ENCODE measurements at places on chromosomes 3 and 15.
A peak's percentile ranks its signal among the peaks of the same experiment; 100 is the strongest.

DNA sequence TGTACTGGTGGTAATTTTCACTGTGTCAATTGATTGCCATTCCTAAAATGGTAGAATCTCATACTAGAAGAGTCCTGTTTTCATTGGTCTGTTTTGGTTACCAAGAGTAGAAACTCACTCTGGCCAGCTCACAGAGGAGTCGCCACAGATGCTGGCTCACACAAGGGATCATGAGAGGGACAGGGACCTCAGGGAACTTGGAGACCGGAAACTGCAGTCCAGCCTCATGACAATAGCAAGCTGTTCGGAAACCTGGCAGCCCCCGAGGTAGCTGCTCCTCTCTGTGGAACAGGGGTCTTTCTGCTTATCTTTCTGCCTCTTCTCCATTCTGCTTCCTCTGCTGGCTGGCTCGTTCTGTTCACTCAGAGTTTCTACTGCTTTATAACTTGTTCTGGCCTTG, 192.9 kb downstream of the PLCL2 start:
- DNase-seq = no peak

DNA sequence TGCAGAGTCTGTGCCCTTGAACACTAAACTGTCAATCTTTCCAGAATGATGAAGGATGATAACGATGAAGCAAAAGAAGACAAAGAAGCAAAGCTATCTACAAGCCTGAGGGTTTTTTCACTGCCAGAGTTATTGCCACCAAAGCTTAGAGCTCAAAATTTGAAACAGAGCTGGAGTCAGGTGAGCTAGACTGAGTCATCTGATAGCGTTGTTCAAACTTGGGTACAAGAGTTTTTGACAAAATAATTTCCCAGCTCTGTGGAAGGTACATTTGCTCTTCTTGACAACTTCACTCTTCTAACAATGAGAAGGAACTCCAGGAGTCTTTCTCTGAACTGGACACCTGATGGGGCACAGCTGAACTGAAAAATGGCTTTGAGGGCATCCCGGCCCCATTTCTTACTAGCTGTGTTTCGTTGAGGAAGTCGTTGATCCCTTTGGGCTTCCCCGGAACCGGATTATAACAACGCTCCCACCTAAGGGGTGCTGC, 715 bp downstream of the MCCC1 start:
- no peak for DNase-seq

DNA sequence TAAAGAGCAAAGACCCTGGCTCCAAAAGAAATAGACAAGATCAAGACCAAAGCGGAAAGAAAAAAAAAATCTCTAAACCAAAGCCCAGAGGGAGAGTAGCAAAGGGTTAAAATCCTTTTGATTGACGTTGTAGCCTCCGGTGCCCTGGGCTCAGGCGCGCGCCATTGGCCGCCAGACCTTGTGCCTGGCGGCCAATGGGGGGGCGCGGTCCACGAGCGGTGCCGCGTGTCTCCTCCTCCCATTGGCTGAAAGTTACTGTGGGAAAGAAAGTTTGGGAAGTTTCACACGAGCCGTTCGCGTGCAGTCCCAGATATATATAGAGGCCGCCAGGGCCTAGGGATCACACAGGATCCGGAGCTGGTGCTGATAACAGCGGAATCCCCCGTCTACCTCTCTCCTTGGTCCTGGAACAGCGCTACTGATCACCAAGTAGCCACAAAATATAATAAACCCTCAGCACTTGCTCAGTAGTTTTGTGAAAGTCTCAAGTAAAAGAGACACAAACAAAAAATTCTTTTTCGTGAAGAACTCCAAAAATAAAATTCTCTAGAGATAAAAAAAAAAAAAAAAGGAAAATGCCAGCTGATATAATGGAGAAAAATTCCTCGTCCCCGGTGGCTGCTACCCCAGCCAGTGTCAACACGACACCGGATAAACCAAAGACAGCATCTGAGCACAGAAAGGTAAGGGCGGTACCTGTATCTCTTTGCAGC, at the start of gene HES1:
Gene HES1 (plus strand): TSS at position 343 of the 713 bp plus-strand sequence. CDS start 233 bp downstream, at position 576.
- peak; percentile 97 for DNase-seq

GRCh38 chr3:110697961-110698360, 373.7 kb upstream of the NECTIN3 start:
- DNase-seq = no peak

- no peak for DNase-seq
These were observed 520 bp downstream of the TMEM42 start for GRCh38 chr3:44862226-44862637.

DNA sequence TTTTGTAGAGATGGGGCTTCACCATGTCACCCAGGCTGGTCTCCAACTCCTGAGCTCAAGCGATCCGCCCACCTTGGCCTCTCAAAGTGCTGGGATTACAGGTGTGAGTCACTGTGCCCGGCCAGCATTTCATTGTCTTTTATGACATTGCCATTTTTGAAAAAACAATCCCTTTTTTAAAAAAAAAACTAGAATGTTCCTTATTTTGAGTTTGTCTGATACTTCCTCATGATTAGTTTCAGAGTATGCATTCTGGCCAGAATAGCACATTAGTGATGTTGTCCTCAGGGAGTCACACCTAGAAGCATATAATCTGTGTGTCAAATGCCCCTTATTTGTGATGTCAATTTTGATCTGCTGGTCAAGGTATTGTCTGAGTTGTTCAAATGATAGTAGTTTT, 21.2 kb upstream of the NMD3 start:
- DNase-seq = no peak

GRCh38 chr3:82676356-82677026, 915.0 kb upstream of the GBE1 start:
- no peak for DNase-seq

DNA sequence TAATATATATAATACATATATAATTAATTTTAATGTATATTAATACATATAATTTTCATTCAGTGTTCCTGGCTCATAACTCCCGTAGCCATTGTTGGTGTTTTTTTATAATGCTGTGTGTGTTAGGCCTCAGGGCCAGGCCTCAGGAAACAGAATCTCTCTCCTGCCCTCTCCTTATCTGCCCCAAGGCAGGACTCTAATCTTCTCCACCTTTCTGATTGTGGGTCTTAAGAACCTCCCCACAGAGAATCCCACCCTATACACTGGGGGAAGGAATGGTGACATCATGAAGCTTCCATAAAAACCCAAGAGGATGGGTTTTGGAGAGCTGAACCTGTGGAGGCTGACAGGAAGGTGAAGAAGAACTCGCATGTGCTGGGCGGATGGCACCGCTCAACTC, 4.0 kb upstream of the FMN1 start:
- DNase-seq = no peak

- no peak for DNase-seq
These were observed 75.0 kb downstream of the EDEM1 start for GRCh38 chr3:5262507-5262906.

GRCh38 chr3:156681002-156681401, 6.6 kb downstream of the TIPARP start:
- peak; percentile 96 for DNase-seq

GRCh38 chr3:132255041-132255745, 62.0 kb upstream of the ACP3 start:
- peak; percentile 91 for DNase-seq

- DNase-seq = no peak
These were observed 23.2 kb downstream of the EIF1B start for GRCh38 chr3:40332684-40333083.

- DNase-seq = no peak
These were observed 23.1 kb downstream of the EOMES start for GRCh38 chr3:27699067-27699466.

DNA sequence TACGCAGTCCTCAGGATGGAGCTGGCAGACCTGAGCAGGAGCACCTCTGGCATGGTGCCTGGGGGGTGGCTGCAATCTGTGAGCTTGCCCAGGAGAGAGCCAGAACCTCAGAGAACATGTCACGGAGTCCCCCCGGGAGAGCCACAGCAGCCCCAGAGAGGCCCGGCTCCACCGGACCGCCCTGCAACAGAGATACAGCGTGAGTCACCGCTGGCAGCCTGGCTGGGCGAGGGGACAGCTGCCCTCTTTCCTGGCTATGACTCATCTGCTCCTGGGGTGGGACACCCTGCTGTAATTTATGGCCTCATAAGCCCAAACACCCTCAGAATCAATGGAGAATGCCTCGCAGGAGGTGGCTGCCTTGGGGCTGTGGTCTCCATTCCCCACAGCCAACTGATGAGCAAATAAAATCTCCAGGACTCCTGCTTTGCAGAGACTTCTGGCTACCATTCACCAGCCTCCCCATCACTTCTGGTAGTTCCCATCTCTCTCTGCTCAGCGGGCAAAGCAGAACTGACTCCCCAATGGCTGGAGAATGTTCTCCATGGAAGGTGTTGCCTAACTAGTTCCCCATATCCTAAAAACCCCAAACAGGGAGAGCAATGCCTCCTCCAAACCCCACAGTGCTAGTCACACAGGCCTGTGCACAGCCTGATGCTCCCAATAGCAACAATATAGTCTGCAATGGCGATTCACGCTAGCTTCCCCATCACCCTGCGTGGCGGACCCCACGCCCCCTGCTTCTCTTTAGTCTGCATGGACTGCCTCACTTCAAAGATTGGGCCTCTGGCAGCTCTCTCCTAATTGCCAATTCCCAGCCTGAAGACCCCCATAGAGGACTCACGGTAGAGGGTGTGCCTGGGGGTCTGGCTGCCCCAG, 21.6 kb downstream of the ACSBG1 start:
- DNase-seq = peak; percentile 23

GRCh38 chr15:66774001-66774814, 72.2 kb downstream of the SMAD6 start:
- DNase-seq = peak; percentile 75

DNA sequence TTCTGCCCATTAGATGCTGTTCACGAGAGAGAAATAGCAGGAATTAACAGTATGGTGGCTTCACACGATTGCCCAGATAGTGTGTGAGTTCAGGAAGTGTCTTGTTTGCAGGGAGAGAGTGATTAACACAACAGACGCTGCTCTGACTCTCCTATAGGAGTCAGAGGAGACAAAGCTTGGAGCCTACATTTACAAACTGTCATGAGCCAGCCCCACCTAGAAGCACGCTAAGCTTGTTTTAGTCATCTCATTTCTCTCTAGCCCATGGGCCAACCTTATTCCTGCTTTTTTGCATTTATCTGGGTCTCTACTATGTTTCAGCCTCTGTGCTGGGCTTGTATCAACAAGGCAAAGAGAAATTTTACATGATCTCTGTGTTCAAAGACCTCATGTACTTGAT, 128.3 kb upstream of the BFSP2 start:
- DNase-seq = no peak

GRCh38 chr15:41215708-41216107, 14.8 kb downstream of the EXD1 start:
- DNase-seq = no peak

GRCh38 chr3:56125358-56126005, 342.8 kb downstream of the ERC2 start:
- DNase-seq = peak; percentile 84

DNA sequence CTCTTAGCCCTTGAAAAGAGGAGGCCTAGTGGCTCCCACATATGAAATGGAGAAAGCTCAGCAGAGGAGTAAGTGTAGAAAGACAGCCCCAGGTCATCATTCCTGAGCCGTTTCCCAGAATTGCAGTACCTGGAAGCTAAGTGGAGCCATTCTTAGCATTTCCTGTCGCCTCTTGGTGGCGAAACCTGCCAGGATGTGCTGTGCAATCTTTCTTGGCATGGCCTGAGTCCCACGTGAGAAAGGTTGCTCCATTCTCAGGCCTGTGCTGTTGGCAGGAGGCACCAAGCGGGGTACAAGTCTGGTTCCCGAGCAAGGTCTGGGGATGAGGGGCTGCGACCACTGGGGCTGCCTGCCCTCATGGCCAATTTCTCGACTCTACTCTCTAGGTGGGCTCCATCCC, 207.2 kb upstream of the TPM1 start:
- DNase-seq = peak; percentile 97

GRCh38 chr3:31247850-31248562, 284.7 kb upstream of the STT3B start:
- DNase-seq = peak; percentile 42

GRCh38 chr3:37308247-37308646, 133.9 kb upstream of the LRRFIP2 start:
- peak; percentile 23 for DNase-seq

GRCh38 chr15:40951764-40952163, 1.5 kb upstream of the CHAC1 start:
- no peak for DNase-seq

- DNase-seq = no peak
These were observed 162.4 kb upstream of the WNT5A start for GRCh38 chr3:55649554-55649953.

- peak; percentile 1 for DNase-seq
These were observed 163.8 kb downstream of the RSRC1 start for GRCh38 chr3:158273656-158274055.

DNA sequence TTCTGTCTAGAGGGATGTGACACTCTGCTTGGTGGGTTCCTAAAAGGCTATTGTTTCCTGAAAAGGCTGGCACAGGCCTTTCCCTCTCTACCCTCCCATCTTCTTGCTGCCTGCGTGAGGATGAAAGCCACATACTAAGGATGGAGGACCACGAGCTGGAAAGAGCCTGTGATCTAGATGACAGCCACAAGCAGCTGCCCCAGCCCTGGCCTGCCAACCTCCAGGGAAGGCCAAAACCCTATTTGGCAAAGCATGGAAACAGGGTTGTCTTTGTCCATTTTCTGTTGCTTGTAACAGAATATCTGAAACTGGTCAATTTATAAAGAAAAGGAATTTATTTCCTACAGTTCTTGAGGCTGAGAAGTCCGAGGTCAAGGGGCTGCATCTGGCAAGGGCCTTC, 144.5 kb downstream of the FBLN2 start:
- DNase-seq = no peak

DNA sequence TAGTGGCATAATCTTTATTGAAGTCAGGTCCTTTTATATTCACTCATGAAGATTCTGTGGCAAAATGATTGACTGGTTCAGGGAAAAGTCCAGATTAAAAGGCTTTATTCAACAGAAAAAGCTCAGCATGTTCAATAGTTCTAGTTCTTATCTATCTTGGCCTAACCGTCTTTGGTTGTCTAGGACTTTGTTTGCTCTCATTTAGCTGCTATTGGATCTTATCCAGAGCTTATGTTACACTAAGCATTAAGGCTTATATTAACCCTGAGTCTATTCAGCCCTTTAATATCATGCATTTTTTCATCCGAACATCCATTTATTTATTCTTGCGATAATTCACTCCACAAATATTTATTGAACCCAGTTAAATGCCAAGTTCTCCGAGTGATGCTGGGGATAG, 601.0 kb upstream of the SGO1 start:
- no peak for DNase-seq

GRCh38 chr3:10950476-10951294, 41.9 kb upstream of the SLC6A1 start:
- peak; percentile 68 for DNase-seq

- no peak for DNase-seq
These were observed 266.2 kb downstream of the ZNF385D start for GRCh38 chr3:21484828-21485144.

All from trophoblast cell (in vitro differentiated cells and primary cell).